Stimulated activated CD8-positive, alpha-beta memory T cell treated with anti-CD3 and anti-CD28 coated beads, Interleukin-4, amount 100 ng/mL, for 1 hour (primary cell): ENCODE measurements at places on chromosomes 5 and 9.
A peak's percentile ranks its signal among the peaks of the same experiment; 100 is the strongest.

- DNase-seq = no peak
These were observed 236.9 kb downstream of the GLIS3 start for GRCh38 chr9:4062966-4063365.

DNA sequence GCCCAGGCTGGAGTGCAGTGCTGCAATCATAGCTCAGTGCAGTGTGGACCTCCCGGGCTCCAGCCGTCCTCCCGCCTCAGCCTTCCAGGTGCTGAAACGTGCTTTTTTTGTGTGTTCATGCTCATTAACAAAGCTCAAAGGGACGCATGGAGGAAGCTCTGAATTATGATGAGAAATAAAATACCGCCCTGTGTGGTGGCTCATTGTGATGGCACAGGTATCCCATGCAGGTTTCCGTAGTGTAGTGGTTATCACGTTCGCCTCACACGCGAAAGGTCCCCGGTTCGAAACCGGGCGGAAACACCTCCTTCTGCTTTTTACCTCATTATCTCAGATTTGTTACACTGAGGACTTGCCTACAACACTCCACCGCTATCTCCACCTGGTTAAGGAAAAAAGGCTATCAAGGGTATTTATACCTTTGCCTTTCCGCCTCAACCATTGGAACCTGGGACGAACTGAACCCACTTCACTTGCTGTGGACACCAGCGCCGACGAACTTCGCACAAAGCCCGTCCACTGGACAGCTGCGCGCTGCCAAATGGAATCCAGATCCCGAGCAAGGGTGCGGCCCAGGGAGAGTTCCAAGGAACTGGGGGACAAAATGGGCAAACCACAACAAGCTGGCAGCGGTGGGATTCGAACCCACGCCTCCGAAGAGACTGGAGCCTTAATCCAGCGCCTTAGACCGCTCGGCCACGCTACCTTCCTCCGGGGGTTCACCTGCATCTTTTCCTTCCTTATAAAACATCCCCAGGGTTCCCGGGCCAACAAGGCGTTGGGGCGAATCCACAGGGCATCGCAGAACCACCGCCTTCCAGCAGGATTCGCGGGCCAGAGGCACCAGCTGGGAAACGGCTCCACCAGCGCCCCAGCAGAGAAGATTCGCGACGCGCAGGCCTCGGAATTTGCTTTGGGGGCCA is 26.3 kb downstream of the OR2V2 start:
- DNase-seq = peak; percentile 21

GRCh38 chr9:35690614-35691333 is 1.0 kb upstream of the TPM2 start:
- peak; percentile 4 for DNase-seq

- DNase-seq = no peak
These were observed 92.7 kb downstream of the MPDZ start for GRCh38 chr9:13186774-13187173.

- no peak for DNase-seq
These were observed 111.2 kb downstream of the SMARCA2 start for GRCh38 chr9:2126331-2126803.

DNA sequence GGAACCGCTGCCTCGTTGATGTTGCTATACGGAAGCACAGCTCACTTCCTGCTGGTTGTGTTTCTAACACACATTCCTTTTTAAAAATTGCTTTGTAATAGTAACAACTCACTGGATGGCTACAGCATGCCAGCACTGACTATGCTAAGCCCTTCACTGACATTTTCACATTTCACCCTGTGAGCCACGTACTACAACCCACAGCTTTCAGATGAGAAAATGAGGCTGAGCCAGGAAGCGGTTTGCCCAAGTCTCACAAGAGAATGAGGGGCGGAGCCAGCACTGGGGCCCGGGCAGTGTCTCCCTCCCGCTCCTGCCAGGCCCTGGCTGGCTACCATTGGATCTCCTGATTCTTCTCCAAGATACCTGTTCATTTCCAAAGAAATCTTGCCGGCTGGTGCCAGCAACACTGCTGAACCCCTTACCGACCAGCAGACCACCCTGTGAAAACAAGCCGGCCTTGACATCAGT is 38.3 kb downstream of the FAM78A start:
- DNase-seq = peak; percentile 59

DNA sequence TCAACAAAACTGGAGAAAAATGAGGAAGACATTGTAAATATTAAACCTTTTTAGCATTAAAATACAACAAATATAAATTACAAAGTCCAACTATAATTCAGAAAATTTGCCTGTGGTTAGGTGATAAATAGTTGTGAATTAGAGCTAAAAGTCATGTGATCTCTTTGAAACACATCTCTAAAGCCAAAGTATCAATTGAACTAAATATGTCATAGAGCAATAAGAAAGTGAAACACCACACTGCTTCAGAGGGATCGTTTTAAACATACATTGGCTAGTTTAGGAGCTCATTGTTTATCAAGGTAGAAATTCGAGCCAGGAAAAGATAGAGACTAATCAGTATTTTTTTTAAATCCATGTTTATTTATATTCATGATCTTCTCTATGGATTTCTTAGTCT is 606.3 kb upstream of the ITGA1 start:
- no peak for DNase-seq

DNA sequence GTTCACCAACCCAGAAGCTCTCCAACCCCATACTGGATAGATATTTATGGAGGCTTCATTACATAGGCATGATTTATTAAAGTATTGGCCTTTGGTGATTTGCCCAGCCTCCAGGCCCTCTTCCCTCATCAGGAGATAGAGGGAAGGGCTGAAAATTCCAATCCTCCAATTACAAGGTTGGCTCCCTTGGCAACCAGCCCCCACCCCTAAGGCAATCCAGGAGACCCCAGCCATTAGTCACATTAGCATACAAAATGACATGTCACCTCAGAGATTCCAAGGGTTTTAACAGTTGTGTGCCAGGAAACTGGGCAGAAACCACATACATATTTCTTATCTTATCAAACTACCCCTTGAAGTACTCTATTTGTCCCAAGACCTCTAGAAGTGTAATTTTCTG is 210.0 kb downstream of the HINT1 start:
- DNase-seq = no peak

DNA sequence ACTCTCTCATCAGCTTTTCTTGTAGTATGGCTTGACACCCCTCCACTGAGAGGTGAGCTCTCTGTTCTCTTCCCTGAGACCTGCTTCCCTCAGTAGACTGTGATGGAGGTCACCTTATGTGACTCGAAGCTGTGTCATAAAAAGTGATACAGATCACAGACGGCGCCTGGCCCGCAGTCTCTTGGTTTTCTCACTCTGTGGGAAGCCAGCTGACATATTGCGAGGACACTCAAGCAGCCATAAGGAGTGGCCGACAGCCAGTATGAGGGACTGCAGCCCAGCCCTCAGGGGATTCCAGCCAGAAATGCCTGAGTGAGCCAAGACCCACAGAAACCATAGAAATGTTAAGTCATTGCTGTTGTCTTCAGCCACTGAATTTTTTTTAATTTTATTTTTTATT is 38.0 kb downstream of the GADD45G start:
- no peak for DNase-seq

- DNase-seq = no peak
These were observed 49.6 kb downstream of the NIPAL4 start for GRCh38 chr5:157509587-157509986.

DNA sequence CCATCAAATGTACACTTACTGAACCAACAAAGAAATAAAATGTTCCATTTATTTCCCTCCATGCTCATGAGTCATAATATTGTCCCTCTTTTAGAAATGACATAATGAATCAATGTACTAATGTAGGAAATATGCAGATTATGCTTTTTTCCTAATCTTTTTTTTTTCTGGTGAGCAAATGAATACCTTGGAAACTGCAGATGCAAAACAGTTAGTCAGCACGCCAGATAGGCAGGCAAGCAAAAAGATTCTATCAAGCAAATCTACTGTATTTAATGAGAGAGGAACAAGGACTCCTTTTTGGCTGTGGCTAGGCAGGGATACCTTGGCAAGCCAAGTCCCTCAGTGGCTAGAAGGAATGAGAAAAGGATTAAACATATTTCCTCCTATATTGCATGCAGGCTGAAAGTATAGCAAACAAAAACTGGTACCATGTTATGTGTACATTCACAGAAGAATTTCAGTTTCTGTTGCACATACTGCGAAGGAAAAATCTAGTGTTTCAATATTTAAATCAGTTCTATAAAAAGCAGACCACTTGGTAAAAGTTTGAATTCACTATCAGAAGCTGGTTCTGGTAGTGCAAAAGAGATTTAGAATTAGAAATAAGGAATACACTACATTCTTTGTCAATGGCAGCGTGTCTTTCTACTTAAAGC is 605.4 kb downstream of the TLE1 start:
- no peak for DNase-seq

DNA sequence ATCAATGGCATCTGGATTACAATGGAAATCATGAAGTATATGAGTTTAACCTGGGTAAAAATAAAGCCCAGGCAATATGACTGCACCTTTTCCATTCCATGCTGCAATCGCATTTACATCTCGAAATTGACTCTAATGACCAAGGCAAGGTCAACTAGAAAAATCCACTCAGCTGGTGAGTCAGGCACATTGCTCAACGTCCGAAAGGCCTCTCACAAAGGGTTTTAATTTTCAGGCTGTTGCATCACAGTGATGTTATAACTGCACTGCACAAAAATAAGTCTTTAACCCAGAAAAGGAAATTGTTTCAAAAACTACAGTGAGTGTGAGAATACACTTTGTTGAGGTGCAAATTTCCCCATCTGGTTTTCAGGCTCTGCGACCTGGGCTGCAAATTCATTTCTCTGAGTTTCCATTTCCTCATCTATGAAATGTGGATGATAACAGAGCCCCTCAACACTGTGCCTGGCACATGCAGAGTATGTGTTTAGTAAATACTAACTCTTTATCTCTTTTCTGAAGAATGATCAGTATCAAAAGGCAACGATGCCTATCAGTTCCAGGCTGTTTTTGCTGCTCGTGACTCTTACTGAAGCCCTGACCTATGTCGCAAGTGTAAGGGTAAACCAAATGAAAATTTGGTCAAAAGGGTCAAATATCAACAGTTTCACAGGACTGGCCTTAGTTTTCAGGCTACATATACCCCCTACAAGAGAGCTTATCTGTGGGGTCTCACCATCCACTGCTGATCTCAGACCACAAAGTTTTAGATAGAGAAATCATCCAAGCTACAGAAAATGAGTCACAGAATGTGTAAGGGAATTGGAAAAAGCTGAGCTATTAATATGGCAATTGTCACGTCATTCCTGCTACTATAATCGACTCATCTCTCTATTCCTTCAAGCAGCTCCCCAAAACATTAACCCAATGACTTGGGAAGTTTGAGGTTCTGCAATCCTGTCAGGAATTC is 4.1 kb downstream of the NFIL3 start:
- DNase-seq = no peak

- no peak for DNase-seq
These were observed 45.6 kb downstream of the SLC1A3 start for GRCh38 chr5:36651761-36652685.

DNA sequence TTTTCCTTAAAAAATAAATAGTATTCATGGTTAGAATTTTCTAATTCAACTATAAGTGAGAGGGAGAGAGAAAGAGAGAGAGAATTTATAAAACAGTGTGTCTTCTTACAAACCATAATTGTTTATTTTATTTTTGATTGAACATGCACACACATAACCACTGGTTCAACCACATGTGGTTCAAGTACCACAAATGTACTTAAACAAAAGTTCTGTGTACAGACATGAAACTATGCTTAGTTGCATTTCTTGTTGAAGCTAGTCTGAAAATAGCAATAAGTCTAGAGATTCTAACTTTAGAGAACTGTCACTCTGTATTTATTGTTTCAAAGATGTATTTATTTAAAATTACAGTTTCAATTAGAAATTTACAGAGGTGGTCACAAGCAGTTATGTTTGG is 130.6 kb upstream of the PDE4D start:
- no peak for DNase-seq

DNA sequence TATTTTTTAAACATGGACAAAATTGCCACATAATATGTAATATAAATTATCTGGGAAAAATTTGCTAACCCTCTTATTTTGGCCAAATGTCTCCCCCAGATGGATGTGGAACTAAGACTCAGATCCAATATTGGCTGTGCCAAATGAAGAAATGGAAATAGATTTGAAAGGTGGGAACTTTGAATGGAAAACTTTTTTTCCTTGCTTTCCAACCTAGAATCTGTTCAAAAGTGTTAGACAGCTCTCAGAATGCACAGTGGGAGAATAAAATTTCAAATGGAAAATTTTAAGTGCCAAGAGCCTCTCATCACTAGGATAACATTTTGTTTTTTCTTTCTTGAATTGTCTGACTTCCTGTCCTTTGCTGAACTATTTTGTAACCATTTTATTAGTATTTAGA is 142.6 kb upstream of the GAS1 start:
- no peak for DNase-seq

DNA sequence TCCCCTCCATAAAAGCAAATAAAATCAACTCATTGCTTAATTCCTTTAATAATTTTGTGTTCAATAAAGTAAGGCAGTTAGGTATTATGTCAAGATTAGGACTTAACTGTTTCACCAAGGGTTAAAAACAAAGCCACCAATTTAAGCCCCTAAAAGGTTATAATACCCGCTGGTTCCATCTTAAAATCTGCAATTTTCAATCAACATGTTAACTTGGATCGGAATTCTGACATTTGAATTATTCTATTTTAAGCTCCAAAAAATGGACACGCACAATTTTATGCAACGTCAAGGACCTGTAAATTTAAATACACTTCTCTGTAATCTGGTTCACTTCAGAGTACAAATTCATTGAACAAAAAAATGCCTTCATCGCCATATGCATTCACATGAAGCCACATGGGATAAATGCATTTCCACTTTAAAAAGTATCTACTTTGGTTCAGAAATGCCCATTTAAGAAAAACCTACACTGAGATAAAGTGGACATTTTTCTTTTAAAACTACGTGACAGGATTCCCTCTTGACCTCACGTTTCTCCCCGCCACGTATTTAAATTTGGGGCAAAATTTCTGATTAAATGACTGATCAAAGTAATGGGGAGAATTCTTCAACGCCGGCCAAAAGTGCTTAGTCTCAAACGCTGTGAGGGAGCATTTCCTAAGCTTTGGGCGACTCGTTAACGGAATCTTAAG is 721 bp downstream of the GIN1 start:
- no peak for DNase-seq

DNA sequence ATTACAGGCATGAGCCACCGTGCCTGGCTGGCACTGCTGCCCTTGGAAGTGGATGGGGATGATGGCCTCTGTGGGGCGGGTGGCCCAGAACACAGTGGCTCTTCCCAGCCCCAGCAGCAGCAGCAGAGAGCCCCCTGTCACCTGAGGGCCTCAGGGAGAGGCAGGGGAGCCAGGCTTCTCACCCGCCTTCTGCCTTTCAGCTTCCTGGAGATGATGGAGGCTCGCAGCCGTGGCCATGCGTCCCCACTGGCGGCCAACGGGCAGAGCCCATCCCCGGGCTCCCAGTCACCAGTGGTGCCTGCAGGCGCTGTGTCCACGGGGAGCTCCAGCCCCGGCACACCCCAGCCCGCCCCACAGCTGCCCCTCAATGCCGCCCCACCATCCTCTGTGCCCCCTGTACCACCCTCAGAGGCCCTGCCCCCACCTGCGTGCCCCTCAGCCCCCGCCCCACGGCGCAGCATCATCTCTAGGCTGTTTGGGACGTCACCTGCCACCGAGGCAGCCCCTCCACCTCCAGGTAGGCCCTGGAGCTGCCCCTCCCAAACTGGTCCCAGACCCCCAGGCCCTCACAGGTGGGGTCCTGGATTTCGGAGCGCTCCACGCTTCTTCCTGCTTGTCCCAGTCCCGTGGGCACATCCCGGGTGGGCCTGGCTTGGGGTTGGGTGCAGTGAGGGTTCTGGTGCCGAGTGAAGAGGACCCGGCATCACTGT is 5.0 kb upstream of the AJM1 start:
- no peak for DNase-seq

- DNase-seq = no peak
These were observed 25.5 kb upstream of the ARAP3 start for GRCh38 chr5:141707510-141707909.

GRCh38 chr9:27247756-27248155 is 49.2 kb downstream of the EQTN start:
- DNase-seq = no peak
